SK-N-DZ (cell line): ENCODE measurements at places on chromosomes 16 and 17.

- no peak for DNase-seq
Observed at GRCh38 chr17:64282753-64283080, 19.7 kb upstream of the TEX2 start.

DNA sequence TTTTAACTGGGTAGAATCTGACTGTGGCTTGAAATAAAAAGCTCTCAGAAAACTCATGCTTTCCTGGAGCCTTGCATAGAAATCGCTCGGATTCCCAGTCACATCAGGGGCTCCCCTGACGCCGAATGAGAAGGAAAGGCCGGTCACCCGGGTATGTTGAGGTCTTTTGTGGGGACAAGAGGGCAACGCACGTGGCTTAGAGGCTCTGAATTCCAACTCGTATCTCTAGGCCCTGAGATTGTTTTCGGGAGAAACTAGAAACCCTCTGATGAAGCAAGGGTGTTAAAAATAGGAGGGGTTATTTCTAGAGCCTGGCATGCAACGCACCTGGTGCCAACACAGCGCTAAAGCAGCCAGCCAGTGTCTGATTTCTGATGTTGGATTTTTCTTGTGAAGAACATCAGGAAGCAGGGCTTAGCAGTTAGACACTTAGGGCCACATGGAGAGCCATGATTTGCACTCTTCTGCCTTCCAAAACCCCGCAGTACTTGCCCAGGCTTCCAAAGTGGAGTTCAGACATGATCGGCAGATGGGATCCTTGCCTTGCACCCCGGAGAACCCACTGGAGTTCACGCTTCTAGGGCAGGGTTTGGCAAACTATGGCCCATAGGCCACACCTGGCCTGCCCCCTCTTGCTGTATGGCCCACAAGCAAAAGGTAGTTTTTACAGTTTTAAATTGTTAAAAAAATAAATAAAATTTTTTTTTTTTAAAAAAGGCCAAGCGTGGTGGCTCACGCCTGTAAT is 12.6 kb downstream of the CACNG1 start:
- DNase-seq: no peak

DNA sequence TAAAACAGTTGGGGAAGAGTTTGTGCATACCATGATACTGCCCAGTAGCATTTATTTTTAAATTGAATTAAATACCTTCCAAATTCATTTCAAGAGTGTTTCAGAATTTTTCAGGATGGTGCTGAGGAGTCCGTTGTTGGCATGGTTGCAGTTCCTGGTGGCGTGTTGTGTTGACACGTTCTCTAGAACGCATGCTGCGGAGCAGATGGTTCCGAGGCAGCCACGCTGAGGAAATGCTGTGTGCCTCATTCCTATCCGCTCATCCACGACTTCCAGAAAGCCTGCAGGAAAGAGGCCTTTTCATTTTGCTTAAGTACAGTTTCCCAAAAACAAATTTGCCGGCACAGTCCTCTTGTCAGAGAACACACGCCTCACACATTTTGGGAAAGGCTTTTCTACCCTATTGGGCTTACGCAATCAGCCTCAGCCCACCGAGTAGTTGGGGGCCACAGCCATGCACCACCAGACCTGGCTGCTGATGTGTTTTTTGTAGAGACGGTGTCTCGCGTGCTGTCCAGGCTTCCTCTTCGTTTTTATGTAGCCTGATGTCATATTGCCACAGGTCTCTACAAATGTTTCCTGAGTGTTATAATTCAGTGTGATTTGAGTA is 32.1 kb upstream of the IL17C start:
- DNase-seq: no peak

- DNase-seq: peak; percentile 69
Observed at GRCh38 chr16:24689128-24689527, 40.3 kb upstream of the TNRC6A start.

DNA sequence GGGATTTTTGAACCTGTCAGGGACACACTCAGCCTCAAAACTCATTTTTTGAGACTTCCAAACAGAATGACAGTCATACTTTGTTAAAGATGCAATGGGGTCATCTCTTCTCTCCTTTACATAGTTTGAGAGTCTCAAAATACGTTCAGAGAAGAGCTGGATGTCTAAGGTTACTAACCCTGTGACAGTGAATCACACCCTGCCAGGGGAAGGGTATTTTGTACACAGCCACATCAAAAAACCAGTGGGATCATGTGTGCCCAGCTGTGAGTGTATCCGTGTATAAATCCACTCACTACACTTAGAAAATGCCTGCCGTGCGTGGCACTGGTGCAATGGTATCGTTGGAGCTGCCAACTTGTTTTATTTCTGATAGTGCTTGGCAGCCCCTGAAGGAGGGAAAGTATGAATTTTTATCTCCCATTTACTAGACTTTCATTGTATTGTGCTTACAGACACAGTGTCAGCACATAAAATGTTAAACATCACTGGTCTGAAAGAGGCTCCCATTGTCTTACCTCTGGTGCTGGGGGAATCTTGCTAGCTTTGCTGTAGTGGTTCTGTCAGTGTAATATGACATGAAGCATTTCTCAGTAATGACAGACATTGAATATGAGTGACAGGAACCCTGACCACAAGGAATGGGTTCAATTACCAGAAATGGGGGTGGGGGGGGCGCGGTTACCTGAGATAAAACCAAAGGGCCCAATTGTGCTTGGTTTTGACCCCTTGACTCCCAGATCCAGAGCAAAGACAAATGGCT is 256.3 kb downstream of the FTO start:
- DNase-seq: peak; percentile 41

GRCh38 chr16:66848172-66848571 is 4.0 kb downstream of the CA7 start:
- no peak for DNase-seq

DNA sequence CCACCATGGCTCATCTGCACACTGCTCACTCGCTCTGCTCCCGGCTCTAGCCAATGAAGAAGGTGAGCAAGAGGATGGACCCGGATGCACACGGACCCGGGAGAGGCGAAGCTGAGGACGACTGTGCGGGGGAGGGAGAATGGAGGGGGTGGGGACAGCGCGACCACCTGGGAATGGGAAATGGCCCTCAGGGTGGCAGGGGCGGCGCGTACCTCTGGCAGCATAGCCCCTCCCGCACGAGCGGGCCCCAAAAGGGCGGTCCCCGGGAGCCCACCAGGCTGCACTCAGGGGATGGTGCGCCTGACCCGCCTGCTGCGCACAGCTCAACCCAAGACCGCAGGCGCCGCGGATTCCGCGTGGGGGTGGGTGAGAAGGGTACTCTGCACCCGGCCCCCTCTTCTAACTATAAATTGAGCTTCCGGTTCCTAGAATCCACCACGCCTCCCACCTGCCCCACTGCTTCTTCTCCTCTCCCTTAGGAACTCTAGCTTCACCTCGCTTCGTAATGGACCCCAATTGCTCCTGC is 6.1 kb downstream of the MT1H start:
- DNase-seq: no peak

DNA sequence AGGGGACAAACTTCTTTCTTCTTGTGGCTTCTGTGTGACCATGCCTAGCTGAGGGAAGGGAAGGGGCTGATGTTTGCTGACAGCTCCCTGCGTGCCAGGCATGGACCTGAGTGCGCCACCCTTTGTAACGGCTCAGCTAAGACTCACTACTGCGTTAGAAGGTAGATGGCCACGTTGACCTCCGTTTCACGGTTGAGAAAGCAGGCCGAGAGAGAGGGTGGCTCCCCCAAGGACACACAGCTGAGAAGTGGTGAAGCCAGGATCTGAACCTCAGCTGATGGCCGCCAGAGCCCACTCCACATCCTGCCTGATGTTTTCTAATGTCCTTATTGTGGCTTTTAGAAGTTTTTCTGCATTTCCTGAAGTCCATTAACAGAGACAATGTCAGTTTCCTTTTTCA is 45.1 kb downstream of the RGS9 start:
- DNase-seq: no peak

DNA sequence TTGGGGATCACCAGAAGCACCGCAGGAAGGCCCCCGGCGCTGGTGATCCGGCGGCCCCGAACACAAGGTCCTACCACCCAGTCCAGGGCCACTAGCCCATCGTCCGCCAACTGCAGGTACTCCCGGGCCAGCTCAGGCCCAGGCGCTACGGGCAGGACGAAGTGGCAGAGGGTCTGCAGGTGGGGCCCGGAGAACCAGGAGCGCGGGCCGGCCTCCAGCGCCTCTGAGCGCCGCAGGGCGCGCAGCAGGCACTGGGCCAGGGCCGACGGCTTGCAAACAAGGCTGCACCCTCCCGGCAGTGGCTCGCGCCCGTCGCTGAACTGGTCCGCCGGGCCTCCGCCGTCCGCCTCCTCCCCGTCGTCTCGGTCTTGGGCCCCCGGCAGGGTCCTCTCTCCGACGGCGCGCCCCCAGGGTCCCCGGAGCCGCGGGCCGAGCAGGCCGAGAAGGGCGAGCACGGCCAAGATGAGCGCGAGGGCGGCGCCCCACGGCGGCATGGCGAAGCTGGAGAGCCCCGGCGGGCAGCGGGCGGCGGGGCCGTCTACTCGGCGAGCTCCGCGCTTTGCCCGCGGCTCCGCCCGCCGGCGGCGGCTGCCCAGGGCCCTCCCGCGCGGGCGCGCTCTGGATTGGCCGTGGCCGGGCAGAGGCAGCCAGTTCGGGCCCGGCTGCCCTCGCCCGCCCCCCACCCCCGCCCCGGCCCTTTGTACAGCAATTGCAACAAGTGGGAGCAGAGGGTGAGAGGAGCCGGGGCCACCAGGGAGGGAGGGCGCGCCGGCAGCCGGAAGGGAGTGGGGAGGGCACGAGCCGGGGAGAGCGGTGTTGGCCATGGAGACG is at the start of gene ABHD15:
Gene ABHD15, minus strand, starts transcription at position 565 of the 831 bp plus-strand sequence. Its CDS starts 71 bp downstream, at position 494.
- peak; percentile 57 for DNase-seq

GRCh38 chr16:79328402-79329165 is 272.0 kb downstream of the MAF start:
- no peak for DNase-seq

GRCh38 chr16:74034862-74035261 is 261.8 kb upstream of the PSMD7 start:
- DNase-seq: peak; percentile 42

- no peak for DNase-seq
Observed at GRCh38 chr16:72355561-72355960, 183.6 kb upstream of the PMFBP1 start.
